Glomerular endothelial cell (primary cell): ENCODE measurements at places on chromosomes 4 and X. TPM values are rescaled to one million over a fixed set of nuclear protein-coding genes. Genes with fewer than 3 reads are reported as not detected.

The ADGRA3 gene
- 15.4 and 19.2 TPM in 2 replicates for total RNA-seq

GRCh38 chr4:47031011-47031678 lies at the start of gene GABRB1:
Gene GABRB1 (plus strand): TSS chr4:47031567.
- DNase-seq = peak; percentile 20

GRCh38 chrX:122238801-122239200 lies 945.3 kb upstream of the GRIA3 start:
- DNase-seq = no peak

DNA sequence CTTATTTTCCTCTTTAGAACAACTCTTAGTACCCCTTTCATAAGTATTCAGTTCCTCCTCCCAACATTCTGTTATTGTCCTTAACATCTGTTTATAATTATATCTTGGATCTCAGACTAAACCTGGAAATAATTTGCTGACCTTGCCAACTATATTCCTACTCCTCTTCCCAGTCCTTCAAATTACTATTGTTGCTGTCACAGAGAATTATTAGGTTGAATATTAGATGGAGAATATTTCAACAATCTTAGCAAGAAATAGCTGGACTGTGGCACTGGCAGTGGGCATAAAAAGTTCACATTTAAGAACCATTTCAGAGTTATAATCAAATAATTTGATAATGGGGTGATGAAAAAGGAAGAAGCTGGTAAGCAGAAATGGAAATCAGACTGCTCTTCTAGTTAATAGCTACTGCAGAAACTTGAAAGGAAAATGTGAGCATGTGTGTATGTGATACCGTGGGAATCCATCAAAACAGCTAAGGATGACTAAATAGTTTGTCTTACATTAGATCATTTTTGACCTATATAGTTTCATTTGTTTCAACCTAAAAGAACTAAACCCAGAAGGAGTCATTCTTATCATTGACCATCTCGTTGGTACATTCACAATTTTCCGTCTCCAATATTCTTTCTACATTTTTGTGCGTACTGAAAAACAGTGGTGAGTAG lies 43.3 kb upstream of the PRDM8 start:
- DNase-seq = no peak

GRCh38 chr4:186078981-186079638 lies 10.2 kb downstream of the TLR3 start:
- no peak for DNase-seq

- no peak for DNase-seq
Measured at GRCh38 chr4:118290951-118291350, 61.9 kb downstream of the PRSS12 start.

DNA sequence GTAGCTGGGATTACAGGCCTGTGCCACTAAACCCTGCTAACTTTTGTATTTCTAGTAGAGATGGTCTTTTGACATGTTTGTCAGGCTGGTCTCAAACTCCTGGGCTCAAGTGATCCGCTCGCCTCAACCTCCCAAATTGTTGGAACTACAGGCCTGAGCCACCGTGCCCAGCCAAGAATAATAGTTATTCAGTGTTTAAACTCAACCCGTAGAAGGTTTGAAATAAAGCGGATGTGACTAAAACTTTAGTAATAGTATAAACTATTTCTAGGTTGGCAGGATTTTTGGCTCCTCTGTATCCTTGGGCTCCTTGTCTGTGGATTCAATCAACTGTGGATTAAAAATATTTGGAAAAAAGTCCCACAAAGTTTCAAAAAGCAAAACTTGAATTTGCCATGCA lies 37.8 kb downstream of the PCDH10 start:
- no peak for DNase-seq

- no peak for DNase-seq
Measured at GRCh38 chr4:41957634-41958033, 22.4 kb downstream of the TMEM33 start.
